ENCODE measurements at places on chromosomes 2 and 18.
A peak's percentile ranks its signal among the peaks of the same experiment; 100 is the strongest.

GRCh38 chr18:35497027-35497369 is 762 bp downstream of the INO80C start:
- DNase-seq = no peak

DNA sequence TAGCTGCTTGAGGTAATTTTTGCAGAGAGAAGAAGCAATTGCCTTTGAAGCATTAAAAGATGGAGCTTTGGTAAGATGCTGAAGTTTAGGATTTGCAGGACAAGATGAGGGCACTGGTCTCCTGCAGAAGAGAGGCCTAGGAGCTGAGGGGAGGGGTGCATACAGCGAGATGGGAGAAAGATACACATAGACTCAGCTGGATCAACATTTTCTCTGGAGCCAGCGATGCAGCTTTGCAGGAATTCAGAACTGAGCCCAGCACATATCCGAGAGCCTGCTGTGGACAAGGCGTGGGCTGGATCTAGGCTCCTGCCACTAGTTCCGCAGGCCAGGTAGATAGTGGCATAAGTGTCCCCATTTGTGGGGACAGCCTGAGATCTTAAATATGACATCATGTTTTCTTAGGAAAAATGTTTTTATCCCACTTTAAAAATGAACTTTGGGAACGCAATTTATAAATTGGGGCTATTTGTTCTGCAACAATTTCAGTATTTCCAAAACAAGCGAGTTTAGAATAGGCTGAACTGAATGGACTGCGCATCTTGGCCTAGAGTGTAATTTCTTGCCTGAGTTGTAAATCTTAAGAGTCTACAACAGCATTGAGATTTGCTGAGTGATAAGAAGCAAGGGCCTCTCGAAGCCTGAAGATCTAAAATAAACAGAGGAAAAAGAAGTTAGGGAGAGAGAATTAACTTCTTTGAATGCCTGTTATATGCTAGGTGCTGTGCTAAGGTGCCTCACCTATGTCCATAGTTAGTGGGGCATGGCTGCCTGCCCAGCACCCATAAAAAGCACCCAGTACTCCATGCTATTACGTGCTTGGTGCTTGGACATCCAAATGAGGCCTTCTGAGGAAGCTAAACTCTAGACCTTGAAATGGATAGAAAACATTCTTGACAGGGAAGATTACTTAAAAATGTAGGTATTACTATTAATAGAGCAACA is 17.3 kb downstream of the GRHL1 start:
- DNase-seq = no peak

- DNase-seq = no peak
Measured at GRCh38 chr18:36499938-36500337, 202.4 kb downstream of the FHOD3 start.

GRCh38 chr2:64260817-64261216 is 116.6 kb upstream of the PELI1 start:
- peak; percentile 91 for DNase-seq

DNA sequence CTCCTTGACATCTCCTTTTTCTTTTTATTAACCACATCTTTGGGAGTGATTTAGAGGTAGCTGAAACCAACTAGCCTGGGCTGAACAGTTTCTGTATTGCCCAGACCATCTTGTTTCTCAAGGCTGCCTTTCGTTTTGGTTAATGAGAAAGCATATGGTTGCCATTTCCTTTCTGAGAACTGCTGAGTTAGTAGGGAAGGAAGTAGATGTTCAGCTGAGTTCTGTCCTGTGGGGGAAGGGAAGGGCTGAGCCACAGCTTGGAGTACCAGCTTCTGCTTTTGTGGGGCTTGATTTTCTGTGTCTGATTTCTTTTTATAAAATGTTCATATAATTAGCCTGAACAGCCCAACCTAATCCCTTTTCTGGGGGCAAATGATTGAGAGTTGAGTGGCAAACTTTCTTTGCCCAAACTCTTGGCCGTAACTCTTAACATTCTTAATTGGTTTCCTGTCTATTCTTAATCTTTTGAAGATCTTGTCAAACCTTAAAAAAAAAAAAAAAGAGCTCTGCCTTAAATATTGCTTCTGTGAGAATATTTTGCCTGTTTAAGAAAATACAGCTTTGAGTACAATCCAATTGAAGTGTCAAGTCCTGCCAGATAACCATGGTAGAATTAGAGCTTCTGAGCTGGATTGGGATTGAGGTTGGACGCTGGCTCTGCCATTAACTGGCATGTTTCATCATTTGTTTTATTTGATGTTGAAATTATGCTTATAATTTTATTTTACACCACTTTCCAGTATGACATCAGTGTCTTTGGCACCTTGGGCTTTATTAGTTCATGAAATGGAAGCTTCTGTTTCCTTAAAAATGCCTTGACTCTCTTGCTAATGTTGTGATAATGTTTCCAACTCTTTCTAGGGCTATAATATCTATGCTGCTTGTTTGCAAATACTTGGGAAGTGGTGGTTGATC is 1.9 kb upstream of the NABP1 start:
- DNase-seq = no peak

GRCh38 chr18:73947180-73947921 is 200.3 kb downstream of the FBXO15 start:
- no peak for DNase-seq

GRCh38 chr18:22704586-22704918 is 228.6 kb upstream of the RBBP8 start:
- no peak for DNase-seq

DNA sequence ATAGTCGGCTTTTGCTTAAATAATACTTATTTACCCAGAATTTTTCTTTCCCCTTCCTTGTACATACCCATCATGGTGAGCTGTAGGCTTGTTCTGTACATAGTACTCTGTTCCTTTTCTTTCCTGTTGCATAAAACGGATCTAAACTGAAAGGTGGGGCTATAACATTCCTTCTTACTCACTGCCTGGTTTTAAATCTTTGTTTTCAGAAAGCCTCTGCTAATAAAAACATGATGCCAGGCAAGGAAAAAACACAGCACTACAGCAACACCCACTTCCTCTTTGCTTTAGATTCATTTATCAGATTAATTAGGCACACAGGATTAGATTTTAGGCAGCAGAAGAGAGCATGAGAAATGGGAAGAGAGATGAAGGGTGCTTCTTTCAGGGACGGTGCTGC is 19.6 kb upstream of the STON1 start:
- DNase-seq = no peak

GRCh38 chr2:127389778-127390435 is 2.1 kb upstream of the MAP3K2 start:
- DNase-seq = peak; percentile 46

GRCh38 chr2:230796280-230796862 is 68.4 kb upstream of the ITM2C start:
- DNase-seq = no peak

DNA sequence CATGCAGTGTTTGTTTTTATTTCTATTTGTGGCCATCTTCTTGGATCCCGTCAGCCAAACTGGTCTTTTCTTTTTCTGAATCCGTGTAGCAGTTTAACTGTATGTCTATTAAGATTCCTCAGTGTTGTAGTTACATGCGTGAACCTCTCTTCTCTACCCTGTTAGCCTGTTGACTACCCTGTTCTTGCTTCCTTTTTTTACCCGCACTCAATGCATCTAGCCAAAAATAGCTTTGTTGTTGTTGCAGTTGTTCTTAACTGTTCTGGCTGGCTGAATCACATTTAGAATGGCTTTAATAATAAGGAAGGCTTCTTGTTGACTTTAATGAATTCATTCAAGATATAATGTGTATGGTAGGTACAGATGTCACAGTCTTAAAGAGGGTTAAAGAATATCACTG is 137.1 kb downstream of the LCLAT1 start:
- DNase-seq = no peak

Data from Peyer's patch (tissue), 4 donors.